Testis (tissue), 5 donors: ENCODE measurements at places on chromosomes 5 and 9.

DNA sequence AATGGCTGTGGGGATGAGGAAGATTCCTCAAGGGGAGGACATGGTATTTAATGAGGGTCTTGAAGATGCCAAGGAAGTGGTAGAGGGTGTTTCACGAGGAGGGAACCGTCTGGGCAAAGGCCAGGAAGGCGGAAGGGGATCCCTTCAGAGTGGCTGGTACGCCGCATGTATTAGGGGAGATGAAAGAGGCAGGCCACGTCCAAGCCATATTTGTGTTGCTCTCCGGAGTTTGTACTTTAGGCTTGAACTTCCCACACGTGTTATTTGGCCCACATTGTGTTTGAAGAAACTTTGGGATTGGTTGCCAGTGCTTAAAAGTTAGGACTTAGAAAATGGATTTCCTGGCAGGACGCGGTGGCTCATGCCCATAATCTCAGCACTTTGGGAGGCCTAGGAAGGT lies 1.2 kb downstream of the FXN start:
- DNase-seq = no peak

DNA sequence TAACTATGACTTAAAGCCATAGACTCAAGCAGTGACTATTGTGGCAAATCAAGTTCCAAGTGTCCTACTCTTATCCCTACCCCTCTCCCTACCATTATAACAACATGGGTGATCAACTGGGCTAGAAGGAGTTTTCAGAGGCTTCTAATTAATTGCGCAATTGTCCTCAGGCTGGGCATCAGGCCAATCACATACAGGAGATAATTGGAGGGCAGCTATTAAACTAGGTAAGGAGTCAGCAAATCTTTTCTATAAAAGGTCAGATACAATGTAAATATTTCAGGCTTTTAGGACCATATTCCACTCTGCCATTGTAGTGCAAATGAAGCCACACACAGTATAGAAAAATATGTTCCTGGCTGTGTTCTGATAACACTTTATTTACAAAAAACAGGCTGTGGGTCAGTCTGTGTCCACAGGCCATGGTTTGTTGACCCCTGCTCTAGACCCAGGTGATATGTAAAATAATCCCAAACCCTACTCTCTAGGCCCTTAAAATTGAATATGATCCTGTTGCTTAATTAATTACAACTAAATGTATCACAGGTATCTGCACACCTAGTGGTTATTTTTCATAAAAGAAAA lies 141.4 kb upstream of the PIK3R1 start:
- DNase-seq = peak; percentile 26

- no peak for DNase-seq
Observed at GRCh38 chr5:130104895-130105688, 200.8 kb downstream of the CHSY3 start.

GRCh38 chr5:132258102-132259068 lies 889 bp downstream of the PDLIM4 start:
- no peak for DNase-seq

- no peak for DNase-seq
Observed at GRCh38 chr5:170292179-170293104, 5.1 kb downstream of the LCP2 start.

- DNase-seq = no peak
Observed at GRCh38 chr5:123085638-123086286, 3.3 kb upstream of the PRDM6 start.

DNA sequence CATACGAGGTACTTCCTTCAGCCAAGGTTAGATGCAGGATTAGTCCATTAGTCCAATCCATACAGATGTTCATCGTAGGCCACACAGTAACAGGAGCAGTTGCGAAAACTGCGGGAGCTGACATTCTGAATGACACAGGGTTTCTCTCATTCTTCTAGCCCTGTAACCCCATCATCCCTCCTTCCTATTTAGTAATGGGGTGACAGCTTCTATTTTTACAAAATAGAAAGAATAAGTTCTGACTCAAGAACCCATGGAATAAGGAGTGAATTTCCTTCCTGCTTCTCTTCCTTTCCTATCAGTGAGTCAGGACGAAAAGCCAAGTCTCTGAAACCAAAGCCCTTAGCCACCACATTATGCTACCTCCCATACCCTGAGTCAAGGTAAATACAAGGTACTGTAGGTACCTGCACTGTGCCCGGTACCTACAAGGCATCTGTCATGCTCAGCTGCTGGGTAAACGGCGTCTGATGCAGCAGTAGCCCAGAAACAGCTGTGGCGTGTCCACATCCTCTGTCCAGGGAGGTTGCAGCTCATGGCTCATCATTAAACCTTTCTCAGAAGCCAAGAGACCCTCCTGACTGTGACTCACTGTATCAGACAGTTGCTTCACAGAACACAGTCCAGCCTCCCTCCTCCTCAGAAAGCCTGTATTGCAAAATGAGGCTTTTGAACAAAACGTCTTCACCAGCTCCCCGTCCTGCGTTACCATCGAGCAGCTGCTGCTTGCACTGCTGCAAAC lies 84.2 kb downstream of the ESM1 start:
- DNase-seq = no peak

GRCh38 chr5:167244583-167244982 lies 1046.9 kb upstream of the WWC1 start:
- no peak for DNase-seq

DNA sequence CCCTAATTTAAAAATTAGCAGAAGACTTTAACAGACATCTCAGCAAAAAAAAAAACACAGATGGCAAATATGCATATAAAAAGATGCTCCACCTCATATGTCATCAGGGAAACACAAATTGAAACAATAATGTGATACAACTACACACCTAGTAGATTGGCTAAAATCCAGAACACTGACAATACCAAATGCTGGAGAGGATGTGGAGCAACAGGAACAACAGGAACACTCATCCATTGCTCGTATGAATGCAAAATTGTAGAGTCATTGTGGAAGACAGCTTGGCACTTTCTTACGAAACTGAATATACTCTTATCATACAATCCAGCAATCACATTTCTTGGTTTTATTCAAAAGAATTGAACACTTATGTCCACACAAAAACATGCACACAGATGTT lies 22.1 kb downstream of the MCIDAS start:
- no peak for DNase-seq

DNA sequence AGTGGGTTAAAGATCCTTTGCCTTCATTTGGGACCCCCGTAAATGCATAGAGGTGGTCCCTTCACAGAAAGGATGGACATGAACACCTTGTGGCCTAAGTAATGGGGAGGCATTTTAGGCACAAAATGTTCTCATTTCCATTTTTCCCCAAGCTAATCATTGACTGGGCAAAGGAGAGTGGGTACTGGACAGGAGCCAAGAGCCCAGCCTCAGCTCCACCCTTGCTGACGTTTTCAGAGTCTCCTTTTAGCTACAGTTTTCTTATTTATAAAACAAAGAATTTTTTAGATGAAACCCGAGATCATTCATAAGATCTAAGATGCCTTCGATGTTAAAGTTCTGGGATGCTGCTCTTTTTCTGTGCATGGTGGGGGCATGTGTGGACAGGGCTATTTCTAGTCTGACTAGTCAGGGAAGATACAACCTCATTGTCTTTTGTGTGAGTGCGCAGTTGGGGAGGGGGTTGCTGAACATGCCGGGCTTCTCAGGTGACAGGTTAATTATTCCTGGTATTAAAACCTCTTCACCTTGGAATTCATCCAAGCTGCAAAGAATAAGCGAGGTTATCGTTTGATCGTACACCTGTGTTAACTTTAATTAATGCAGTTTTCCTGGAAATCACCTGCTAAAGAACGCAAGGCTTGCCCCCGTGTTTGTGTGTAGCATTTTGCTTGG lies 48.4 kb downstream of the ADAMTS16 start:
- no peak for DNase-seq

DNA sequence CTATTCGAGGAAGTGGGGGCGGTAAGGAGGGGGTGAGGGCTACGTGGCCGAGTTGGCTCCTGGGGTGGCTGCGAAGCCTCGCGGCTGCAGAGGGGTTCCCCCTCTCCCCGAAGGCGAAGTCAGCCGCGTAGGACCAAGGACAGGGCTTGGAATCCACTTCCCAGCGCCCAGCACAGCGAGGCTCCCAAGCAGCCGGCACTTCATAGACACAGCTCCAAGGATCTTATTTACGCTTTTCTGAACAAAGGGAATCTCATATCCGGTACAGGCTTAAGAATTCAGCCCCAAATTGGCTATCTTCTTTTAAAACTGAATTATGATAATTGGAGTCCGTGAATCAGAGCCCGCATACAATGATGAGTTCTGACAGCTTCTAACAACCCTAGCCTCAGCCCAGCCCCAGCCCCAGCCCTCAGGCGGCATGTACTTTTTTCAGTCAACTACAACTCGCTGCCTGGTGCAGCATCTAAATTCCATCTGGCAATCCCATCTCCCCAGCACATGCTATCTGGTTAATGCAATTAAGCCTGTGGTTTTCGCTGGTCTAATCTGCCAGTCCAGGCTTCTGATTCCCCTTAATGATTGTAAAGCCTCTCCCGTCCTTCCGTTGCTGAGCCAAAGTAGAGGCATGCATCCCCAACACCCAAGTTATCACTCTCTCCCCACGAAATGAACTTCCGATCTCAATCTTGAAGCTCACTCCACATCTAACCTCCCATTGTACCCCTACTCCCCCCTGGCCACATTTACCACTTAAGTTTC lies 1.0 kb downstream of the ELAVL2 start:
- peak; percentile 26 for DNase-seq

DNA sequence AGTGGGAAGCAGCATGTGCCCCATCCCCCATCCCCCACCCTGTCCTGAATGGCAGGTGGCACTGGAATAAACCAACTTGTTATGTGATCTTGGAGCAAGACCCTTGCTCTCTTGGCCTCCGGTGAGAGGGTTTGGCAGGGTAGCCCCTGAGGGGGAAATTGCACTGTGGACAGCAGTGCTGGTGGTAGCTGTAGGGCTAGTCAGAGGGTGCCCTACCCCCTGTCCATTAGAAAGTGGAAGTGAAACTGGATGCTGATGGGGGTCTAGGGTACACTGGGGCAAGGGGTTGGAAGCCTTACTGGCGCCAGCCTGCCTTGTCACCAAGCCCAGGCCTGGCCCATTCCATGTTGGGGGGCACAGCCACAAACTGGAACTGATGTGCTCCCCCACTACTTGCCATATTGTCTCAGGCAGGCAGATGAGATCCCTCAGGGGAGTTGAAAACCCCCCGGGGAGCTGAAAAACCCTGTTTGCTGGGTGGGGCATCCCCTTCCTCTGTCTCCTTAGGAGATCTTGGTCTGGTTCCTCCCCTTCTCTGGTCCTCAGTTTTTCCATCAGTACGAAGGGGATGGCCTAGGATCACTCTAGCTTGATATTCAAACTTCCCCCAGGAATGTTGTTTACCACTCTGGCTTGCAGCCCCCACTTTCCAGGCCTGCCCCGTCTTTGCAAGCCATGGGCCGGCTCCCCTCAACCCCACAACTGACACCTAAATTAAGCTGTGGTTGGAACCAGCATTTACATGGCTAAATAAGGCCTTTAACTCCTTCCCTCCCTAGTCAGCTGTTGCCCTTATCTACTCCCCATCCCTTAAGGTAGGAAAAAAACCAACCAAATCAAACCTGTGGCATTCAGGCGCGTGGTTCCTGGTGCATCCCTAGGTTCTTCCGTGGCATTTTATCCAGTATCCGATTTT lies 14.4 kb upstream of the SYNPO start:
- no peak for DNase-seq

GRCh38 chr5:143030349-143030748 lies 260.2 kb downstream of the ARHGAP26 start:
- DNase-seq = no peak

GRCh38 chr5:144028636-144029035 lies 141.8 kb downstream of the YIPF5 start:
- DNase-seq = no peak
